ENCODE measurements at places on chromosomes 11 and 22. TPM values are rescaled to one million over a fixed set of nuclear protein-coding genes. Genes with fewer than 3 reads are reported as not detected.

Gene OR52I2
- total RNA-seq = not detected

Gene SCGB1A1
- total RNA-seq = not detected

Gene TNNI2
- total RNA-seq = not detected

Gene MRGPRX4
- 0.57 TPM for total RNA-seq

Gene MRGPRX3
- not detected for total RNA-seq

Gene OR51B2
- not detected for total RNA-seq

Gene FGF19
- total RNA-seq = not detected

Gene SYVN1
- 7.3 TPM for total RNA-seq

Gene GTF2H1
- 27.8 TPM for total RNA-seq

Gene CHRNA10
- total RNA-seq = 0.94 TPM

Gene KCNE3
- 1.1 TPM for total RNA-seq

Gene PGGHG
- 19.9 TPM for total RNA-seq

Gene DEFB131B
- not detected for total RNA-seq

Gene PRDM11
- total RNA-seq = 11.0 TPM

Gene OR5J2
- total RNA-seq = not detected

Gene BET1L
- 18.3 TPM for total RNA-seq

Gene KCNK4
- total RNA-seq = not detected

Gene CLP1
- 16.7 TPM for total RNA-seq

Gene MS4A6A
- total RNA-seq = 0.65 TPM

Gene NLRP6
- not detected for total RNA-seq

Gene DCHS1
- total RNA-seq = 92.1 TPM

Gene CRYBB2
- not detected for total RNA-seq

Gene ZNF215
- total RNA-seq = 1.4 TPM

Gene CBL
- total RNA-seq = 8.3 TPM
